Activated CD4-positive, alpha-beta memory T cell treated with anti-CD3 and anti-CD28 coated beads for 36 hours (primary cell): ENCODE measurements at places on chromosomes 7 and 10. TPM values are rescaled to one million over a fixed set of nuclear protein-coding genes. Genes with fewer than 3 reads are reported as not detected.

DNA sequence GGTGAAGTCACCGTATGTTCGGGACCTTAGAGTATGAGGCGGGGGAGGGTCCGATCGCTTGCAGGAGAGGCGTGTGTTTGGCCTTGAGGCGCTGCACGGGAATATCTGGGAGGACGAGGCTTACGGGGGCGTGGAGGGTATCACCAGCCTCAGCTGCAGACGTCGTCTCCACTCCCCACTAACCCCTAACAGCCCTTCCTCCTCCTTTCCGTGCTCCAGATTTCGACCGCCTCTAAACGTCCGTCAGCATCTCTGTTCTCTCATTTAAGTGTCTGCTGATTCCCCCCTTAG lies 23.5 kb upstream of the ZNF12 start:
- H3K27ac ChIP-seq = peak overlapping the region; percentile 66
- DNase-seq = no peak
- H3K4me1 ChIP-seq = peaks cover 17% of the 10 kb centered on the region
- peak overlapping the region; percentile 92 for H3K4me3 ChIP-seq
- peaks cover 29% of the 10 kb centered on the region for H3K36me3 ChIP-seq

DNA sequence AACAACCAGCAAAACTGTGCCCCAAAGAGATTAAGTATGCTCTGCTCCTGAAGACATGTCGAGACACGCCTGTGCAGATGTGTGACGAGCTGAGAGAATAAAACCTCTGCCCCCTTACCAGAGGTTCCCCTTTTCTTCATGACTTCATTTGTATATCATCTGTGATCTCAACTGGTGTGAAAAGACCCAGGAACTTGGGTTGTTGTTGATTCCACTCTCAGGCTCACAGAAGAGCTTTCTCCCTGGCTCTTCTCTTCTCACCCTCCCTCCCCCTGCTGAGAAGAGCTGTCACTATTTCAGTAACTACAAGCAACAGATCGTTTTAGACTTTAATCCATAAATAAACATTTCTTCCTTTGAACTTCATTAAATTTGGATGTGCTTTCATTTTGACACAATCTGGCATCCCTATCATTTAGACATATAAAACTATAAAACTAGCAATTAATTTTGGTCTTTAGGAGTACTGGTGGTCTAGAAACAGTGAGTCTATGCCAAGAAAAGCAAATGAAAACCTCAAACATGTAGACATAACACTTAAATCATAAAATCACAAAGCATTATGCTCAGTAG lies 179.3 kb upstream of the FZD8 start:
- no peaks in the 10 kb centered on the region for H3K36me3 ChIP-seq
- H3K4me3 ChIP-seq = no peak overlapping the region
- DNase-seq = no peak
- no peak overlapping the region for H3K27ac ChIP-seq

DNA sequence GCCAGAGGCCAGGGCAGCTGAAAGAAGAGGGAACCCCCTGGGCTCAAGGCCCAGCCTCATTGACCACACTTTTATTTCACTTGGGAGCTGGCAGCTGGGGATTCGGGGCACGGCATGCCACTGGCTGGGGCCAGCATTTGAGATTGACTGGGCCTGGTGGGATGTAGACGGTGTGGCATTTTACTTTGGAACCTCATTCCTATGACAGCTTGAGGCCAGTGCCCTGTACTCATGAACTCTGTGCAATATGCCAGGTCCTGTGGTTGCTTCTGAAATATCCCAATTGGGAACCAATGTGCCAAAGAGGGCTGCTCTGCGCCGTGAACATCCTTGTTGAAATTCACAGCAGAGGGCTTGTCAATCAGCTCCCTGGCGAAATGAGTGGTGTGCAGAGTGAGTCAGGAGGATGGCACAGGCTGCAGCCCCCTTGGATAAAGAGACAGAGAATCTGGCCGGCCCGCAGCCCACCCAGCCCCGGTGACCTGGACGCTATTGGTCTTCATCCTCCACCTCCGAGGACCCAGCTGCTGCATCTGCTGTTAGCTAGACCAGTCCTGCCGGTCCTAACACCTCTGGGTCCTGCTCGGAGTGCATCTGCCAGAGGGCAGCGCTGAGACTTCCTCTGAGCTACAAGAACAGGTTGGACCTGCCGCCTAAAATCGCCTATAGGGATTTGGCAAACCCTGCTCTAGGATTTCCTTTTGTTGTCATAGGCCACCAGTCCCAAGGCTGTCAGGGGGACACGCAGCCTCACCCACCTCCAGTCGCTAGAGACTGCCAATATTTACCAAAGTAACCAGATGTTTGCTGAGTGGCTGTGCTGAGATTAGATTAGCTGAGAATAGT lies 58.0 kb downstream of the PRKAG2 start:
- H3K27me3 ChIP-seq = no peaks in the 10 kb centered on the region
- DNase-seq = no peak
- H3K27ac ChIP-seq = no peak overlapping the region
- no peak overlapping the region for H3K4me3 ChIP-seq
- no peaks in the 10 kb centered on the region for H3K36me3 ChIP-seq

DNA sequence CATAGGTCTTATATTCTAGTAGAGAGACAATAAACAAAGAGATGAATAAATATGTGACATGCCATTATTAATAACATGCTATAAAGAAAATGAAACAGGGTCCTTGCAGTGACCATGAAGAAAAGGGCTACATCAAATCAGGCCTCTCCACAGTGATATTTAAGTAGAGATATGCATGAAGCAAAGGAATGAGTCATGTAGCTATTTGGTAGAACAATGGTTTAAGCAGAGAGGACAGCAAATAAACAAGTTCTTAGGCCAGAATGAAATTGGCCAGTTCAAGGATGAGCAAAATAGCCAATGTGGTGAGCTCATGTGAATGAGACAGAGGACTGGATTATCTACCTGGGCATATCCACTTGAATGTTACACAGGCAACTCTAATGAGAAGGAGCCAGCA lies 172.2 kb upstream of the FERD3L start:
- no peaks in the 10 kb centered on the region for H3K4me1 ChIP-seq
- H3K4me3 ChIP-seq = no peak overlapping the region
- DNase-seq = no peak
- no peak overlapping the region for H3K27ac ChIP-seq

DNA sequence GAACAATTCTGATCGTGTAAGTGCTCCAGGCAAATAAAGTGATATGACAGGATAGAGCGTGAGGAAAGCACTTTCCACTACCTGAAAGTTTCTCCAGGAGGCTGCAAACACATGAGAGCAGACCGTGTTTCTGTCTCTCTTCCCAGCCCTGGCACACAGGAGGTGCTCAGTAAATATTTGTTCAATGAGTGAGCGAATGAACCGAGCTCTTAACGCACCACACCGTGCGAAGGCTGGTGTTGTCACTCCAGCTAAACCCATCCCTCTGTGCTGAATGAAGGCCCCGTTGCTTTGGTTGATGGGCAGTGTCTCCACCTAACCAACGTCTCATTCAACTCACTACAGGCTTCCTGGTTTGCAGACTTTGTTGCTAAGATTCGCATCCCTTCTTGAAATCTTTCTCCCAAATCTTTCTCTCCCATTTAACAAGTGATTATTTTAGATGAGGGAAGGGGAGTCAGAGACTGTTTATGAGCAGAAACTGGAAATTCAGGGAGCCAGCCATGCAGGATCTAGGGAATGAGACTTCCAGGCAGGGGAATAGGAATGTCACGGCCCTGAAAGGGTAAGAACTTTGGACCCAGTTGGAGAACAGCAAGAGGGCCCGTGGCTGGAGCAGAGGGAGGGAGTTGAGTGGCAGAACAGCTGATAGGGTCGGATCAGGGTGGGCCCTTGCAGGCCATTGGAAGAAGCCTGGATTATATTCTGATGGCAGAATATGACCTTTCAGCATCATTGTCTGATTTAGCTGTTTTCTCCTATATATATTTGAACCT lies 282.6 kb downstream of the CAMK1D start:
- no peaks in the 10 kb centered on the region for H3K27me3 ChIP-seq
- no peak overlapping the region for H3K27ac ChIP-seq
- H3K4me1 ChIP-seq = peaks cover 49% of the 10 kb centered on the region
- no peak overlapping the region for H3K4me3 ChIP-seq
- H3K36me3 ChIP-seq = no peaks in the 10 kb centered on the region

GRCh38 chr10:33129996-33130386 lies 172.0 kb upstream of the ITGB1 start:
- no peak overlapping the region for H3K4me3 ChIP-seq
- H3K36me3 ChIP-seq = peaks cover 11% of the 10 kb centered on the region
- H3K4me1 ChIP-seq = peaks cover 88% of the 10 kb centered on the region
- peak overlapping the region; percentile 23 for H3K27ac ChIP-seq
- peaks cover 1% of the 10 kb centered on the region for H3K27me3 ChIP-seq

DNA sequence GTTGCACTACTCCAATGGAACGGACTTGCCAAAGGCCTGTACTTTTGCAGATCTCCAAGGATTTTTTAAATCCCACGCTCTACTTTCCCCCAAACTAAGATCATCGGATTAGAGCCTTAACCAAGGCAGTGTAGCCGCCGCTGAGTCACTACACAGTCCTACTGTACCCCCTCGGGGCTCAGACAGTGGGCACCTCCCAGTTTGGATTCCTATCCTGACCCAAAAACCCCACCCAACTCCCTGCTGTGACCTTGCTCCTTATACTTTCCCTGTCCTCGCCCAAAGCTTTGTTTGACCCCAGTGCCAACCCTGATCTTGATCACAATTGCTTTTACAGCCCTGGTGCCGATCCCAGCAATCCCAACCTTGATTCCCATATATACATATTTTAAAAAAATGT lies 17.5 kb upstream of the PLAU start:
- no peak for DNase-seq
- peaks cover 12% of the 10 kb centered on the region for H3K4me1 ChIP-seq
- no peak overlapping the region for H3K4me3 ChIP-seq
- H3K27ac ChIP-seq = no peak overlapping the region

GRCh38 chr7:138158739-138159528 lies 82.7 kb downstream of the AKR1D1 start:
- DNase-seq = no peak
- H3K27me3 ChIP-seq = no peaks in the 10 kb centered on the region
- no peaks in the 10 kb centered on the region for H3K4me1 ChIP-seq
- no peak overlapping the region for H3K4me3 ChIP-seq
- H3K36me3 ChIP-seq = no peaks in the 10 kb centered on the region
- H3K27ac ChIP-seq = no peak overlapping the region

- no peaks in the 10 kb centered on the region for H3K36me3 ChIP-seq
- DNase-seq = peak; percentile 19
- H3K27ac ChIP-seq = no peak overlapping the region
These were observed 170.0 kb upstream of the ZNF32 start for GRCh38 chr10:43818687-43819086.

- H3K4me1 ChIP-seq = no peaks in the 10 kb centered on the region
- no peak overlapping the region for H3K4me3 ChIP-seq
- H3K36me3 ChIP-seq = no peaks in the 10 kb centered on the region
- no peaks in the 10 kb centered on the region for H3K27me3 ChIP-seq
These were observed 243.2 kb downstream of the CDK14 start for GRCh38 chr7:90839316-90839715.

DNA sequence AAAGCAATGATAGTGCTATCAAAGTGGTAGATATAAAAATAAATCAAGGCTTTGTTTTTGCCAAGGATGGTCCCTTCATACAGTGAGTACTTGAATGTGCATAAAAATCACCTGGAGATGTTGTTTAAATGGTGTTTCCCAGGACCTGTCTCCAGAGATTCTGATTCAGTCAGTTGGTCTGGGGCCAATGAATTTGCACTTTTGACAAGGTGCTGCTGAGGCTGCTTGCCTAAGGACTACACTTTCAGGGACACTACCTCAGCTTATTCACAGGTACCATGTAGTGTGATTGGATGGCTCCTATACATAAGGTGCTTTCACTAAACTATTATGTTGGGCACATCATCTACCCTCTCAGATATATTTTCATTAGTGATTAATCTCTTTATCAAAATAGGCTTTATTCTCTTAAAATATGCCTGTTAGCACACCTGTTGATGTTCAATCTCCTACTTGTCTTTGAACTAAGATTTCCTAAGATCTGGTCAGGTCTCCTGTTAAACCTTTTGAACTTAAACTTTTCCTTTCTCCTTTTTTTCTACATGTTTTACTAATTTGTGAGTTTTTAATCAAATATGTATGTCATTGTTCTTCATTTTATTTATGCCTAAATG lies 24.3 kb downstream of the CAPZA2 start:
- no peak for DNase-seq
- no peak overlapping the region for H3K4me3 ChIP-seq
- H3K36me3 ChIP-seq = peaks cover 24% of the 10 kb centered on the region
- H3K27me3 ChIP-seq = no peaks in the 10 kb centered on the region

GRCh38 chr10:62744136-62744535 lies 60.4 kb upstream of the ADO start:
- H3K27me3 ChIP-seq = no peaks in the 10 kb centered on the region
- peaks cover 22% of the 10 kb centered on the region for H3K4me1 ChIP-seq
- no peak overlapping the region for H3K4me3 ChIP-seq

DNA sequence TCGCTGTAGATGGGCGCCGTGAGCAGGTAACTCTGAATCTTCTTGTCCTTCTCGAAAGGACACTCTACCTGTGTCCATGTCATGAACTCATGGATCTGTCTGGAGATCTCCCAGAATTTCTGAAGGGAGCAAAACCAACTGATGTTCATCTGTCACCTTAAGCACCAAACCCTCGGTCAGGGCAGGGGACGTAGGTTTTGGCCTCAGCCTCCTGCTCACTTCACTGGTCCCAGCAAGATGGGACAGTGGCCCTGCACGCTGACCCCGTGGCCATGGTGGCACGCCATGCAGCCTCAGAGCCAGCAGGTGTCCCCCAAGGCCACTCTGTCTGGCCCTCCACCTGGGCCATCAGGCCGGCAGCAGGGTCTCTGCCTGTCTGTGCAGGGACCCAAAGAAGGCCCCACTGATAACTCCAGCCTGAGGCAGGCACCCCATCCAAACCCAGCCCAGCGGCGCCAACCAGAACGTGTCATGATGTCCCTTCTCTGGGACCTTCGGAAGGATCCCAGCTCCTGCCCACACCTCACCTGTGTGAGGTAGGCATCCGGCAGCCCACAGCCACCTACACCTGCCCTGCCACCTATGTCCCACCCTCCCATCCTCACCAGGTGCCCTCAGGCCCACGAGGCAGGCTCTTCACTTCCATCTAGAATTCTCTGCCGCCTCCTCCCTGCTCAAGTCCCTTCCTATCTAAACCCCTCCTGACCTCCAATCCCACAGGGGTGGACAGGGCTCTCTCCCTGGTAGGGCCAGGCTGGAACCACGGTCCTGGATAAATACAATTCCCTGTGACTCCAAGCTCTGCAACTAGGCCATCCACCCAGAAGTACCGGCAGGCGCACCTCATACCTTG lies 59.0 kb downstream of the CSGALNACT2 start:
- peak; percentile 5 for DNase-seq
- H3K4me3 ChIP-seq = no peak overlapping the region
- no peaks in the 10 kb centered on the region for H3K27me3 ChIP-seq
- H3K4me1 ChIP-seq = peaks cover 2% of the 10 kb centered on the region
- H3K27ac ChIP-seq = no peak overlapping the region

GRCh38 chr10:63653747-63654146 lies 132.5 kb downstream of the REEP3 start:
- H3K36me3 ChIP-seq = no peaks in the 10 kb centered on the region
- H3K27ac ChIP-seq = no peak overlapping the region
- no peak overlapping the region for H3K4me3 ChIP-seq
- no peaks in the 10 kb centered on the region for H3K4me1 ChIP-seq
- no peaks in the 10 kb centered on the region for H3K27me3 ChIP-seq

GRID2IP gene
- 0.21 TPM for total RNA-seq

RBP3 gene
- not detected for total RNA-seq

UPK3BL2 gene
- total RNA-seq = 5.8 TPM

TWIST1 gene
- 4.6 TPM for total RNA-seq

IDI2 gene
- total RNA-seq = not detected

GSTK1 gene
- 224 TPM for total RNA-seq

ATG9B gene
- 4.6 TPM for total RNA-seq
